ENCODE measurements at places on chromosomes 7 and 10.

DNA sequence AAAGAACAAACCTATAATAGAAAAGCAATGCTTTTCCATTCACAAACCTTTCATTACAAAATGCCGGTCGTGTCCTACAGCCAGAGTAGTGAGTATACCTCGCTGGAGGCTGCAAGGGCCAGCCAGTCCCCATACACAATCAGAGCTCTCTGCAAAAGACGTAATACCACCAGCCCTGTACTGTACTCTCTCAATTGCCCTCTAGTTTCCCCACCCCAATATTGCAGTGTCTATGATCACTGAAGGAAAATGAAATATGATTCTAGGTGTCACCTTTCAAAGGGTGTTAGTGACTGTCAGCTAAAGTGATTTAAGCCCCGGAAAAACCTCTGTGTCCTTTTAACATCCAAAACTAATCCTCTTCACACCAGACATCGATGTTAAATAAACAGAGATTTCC lies 24.8 kb downstream of the PLXNA4 start:
- DNase-seq: no peak

- DNase-seq: no peak
Observed at GRCh38 chr10:114095559-114096337, 52.1 kb downstream of the ADRB1 start.

- no peak for DNase-seq
Observed at GRCh38 chr7:24854866-24855265, 97.6 kb upstream of the GSDME start.

DNA sequence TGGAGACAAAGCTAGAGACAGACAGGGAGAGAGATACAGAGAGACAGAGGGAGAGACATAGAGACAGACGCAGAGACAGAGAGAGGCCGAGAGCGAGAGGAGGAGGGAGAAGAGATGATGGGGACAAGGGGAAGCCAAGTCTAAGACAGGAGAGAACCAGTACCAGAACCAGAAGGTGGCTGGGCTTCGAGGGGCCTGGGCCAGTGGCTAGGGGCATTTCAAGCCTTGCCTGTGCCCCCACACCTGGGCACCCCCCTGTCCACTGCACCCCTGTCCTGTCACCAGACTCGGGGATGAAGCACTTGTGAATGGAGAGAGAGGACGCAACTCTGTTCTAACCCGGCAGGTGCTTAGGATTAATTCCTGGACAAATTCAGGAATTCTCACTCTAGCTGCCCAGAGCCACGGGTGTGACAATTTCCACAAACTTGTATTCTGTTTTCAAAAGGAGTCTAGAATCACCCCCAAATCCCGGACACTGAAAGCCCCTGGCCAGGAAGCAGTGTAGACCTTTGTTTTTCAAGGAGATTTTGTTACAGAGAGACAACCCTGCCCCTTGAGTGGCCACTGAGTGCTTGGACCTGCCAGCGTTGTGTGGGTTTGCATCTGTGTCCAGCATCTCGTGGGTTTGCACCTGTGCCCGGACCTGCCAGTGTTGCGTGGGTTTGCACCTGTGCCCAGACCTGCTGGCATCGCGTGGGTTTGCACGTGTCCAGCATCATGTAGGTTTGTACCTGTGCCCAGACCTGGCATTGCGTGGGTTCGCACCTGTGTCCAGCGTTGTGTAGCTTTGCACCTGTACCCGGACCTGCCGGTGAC lies 157.3 kb downstream of the WDR37 start:
- DNase-seq: no peak

GRCh38 chr7:112970771-112971170 lies 115.9 kb downstream of the GPR85 start:
- DNase-seq: no peak

- no peak for DNase-seq
Observed at GRCh38 chr10:95525033-95525418, 36.1 kb downstream of the SORBS1 start.

DNA sequence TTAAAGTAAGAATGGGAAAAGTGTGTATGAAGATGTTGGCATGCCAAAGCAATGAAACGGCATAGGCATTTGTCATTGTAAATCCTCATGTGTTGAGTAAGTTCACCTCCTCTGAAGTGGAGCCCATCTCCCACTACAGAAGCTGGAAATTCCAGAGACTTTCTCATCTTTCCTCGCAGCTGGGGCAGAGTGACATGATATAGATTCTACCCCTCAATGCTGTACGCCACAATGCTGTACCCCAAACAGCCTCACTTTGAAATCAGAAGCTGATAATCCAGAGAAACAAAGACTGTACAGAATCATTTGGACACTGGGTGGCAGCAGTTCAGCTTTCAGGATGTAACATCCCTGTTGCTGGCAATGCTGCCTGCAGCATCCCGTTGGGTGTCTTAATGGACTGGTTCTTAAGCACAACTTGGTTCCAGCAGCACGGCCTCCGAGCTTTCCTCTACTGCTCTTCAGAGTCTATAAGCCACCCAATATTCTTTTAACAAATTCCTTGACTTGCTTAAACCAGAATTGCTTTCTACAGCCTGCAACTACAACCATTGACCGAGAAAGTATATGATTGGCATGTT lies 18.8 kb downstream of the ZC3HAV1L start:
- peak; percentile 39 for DNase-seq

DNA sequence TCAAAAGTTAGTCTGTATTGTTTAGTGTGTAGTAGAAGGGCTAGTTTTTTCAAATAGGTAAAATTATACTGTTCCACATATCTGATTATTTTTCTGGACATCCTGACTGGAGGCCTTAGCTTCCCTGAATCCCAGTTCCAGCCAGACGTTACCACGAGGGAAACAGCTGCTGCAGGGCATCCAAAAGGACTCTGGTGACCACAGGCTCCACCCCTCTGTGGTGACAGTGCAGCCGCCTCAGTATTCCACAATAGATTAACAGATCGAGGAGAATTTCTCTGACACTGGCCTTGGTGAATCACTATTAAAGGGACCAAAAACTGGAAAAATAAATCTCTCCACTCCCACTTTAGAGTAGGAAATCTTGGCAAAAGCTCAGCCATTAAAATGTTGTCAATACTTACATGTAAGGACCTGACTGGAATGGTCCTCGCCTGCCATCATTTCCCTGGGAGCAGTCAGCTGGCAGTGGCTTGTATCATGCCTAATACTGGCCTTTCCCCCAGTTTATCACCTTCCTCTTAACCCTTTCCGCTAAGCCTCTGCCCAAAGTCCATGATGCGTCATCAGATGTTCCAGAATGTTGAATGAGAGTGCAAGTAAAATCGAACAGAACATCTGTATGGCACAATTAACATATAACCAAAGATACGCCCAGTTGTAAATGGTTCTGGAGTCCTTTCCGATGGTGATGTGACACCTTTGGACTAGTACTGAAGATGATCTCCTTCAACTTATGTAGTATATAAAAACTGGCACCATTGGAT lies 31.6 kb downstream of the ENO4 start:
- no peak for DNase-seq

DNA sequence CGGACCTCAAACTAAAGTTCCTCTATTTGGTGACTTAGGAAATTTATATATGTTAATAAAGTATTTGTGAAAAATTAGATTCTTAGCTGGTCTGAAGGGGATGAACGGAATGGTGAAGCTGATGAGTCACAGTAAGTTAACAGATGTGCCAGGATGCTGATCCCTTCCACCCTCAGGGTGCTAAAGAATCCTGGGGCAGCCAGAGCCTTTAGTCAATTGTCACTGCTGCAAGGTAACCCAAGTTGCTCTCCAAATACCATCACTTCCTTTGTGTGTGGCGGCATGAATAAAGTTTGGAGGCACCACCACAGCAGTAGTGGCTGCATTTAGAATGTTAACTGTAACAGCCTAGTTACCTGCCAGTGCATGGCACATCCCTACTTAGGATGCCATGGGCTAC lies 222.6 kb upstream of the PPP1R3A start:
- DNase-seq: no peak

GRCh38 chr7:45921699-45922519 lies 837 bp upstream of the IGFBP3 start:
- DNase-seq: no peak

- peak; percentile 55 for DNase-seq
Observed at GRCh38 chr10:133276435-133277201, at the start of gene ADAM8. Gene ADAM8 (minus strand): TSS chr10:133276868. CDS start chr10:133276817, 51 bp downstream.

DNA sequence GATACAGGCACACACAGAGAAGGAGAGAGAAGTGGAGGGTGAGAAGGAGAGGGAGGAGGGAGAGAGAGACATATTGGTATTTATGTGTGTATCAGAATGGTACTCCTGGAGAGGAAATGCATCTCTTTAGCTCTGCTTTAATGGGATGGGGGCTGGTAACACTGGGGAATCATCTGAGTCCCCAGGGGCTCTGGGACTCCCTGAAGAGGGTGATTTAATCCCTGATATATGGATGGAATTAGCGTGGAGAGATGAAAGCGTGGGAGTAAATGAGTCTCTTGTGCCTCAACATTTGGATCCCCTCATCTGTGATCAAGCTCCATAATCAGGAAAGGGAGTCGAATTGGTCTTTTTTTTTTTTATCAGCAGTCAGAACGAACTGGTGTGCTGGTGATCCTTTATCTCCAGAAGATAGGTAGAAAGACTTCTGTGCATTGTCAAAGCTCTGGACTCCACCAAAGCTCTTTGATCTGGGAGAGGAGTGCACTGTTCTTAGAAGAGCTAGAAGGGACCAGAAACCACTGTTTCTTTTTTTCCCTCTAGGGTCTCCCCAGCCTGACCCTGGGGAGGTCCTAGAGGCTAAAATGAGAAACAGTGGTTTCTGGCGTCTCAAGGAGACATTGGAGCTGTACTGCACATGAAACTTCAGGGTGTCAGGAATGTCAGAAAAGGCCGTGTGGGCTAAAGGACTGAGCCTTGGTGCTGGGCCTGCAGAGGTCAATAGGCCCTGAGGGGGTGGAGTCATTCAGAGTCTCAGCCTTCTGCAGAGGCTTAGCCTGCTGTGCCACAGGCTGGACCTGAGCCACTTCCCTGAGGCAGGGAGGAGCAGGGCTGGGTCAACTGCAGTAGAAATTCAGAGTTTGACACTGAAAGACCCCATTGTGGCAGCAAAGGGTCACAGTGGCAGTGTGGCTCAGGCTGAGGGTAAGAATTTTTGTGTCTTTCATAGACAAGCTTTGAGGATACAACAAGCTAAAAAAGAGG lies 234.4 kb upstream of the SLC26A5 start:
- no peak for DNase-seq

GRCh38 chr7:29304756-29305155 lies 110.2 kb downstream of the CHN2 start:
- no peak for DNase-seq

- DNase-seq: no peak
Observed at GRCh38 chr7:92043637-92044036, 90.6 kb downstream of the CYP51A1 start.

DNA sequence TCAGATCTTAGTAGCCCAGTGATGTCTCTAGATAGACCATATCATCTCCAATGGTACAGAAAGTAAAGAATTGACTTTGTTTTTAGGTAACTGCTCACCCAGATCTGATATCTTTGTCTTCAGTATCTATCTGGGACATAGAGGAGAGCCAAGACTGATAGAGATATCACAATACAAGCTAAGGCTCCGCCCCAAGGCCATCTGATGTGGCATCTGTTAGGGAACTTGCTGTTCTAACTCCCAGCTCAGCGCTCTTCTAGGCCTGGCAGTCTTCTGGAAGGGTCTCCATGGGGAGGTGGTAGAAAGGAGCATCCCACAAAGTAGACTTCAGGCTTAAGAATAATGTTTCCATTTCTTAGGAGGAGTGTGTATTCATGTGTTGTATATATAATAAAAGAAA lies 88.4 kb upstream of the SAMD8 start:
- DNase-seq: no peak

DNA sequence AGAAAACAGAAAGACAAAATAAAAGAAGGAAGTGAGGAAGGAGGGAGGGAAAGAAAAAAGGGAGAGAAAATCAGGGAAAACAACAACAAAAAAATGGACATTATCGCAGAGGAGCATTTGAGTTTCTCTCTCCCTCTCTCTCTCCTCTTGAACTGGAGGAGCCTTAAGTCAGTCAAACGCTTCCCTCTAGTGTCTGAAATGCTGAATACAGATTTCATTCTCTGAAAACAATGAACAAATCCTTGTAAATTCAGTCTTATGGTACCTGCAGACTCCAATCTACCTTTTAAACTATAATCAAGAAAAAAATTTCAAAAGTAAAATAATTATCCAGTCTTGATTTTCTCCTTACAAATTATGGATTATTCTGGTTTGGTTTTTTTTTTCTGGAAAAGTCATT lies 89.2 kb upstream of the PFKP start:
- no peak for DNase-seq

DNA sequence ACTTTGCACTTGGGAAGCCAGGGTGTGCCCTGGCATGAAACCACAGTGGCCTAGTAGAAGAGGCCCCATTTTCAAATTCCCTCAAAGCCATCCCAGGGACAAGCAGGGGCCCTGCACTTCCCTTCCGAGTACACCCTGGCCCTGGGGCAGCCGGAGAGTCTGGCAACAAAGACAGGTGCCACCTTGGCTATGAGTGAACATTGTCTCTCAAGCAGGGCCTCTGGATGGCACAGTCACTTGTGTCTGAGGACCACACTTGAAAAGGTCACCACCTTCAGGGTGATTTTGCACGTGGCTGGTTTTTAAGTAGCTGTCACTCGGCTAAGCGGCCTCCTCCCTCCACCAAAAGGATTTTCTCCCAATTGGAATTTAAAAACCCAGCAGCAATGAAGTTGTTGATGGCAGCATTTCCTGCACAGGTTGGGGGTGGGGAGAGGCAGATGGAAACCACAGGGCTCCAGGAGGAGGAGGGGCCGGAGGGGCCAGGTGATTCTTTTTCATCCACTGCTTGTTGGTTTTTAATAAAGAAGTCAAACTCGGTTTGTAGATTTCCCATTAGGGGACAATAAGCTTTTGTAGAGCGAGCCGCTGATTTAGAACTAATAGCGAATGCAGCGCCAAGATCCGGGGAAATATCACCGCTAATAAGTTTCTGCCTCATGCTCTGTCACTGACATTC lies 33.9 kb downstream of the C10orf105 start:
- no peak for DNase-seq

DNA sequence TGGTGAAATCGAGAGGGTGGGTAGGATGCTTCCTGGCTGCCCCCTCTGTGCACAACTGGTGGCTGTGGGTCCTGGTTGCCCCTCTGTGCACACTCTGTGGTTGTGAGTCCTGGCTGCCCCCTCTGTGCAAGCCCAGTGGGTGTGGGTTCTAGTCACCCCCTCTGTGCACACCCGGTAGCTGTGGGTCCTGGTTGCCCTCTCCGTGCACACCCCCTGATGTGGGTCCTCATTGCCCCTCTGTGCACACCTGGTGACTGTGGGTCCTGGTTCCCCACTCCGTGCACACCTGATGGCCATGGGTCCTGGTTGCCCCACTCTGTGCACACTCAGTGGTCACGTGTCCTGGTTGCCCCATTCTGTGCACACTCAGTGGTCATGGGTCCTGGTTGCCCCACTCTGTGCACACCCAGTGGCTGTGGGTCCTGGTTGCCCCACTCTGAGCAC lies 20.3 kb upstream of the RET start:
- DNase-seq: no peak

GRCh38 chr10:3525832-3526449 lies 259.1 kb downstream of the KLF6 start:
- no peak for DNase-seq

- DNase-seq: no peak
Observed at GRCh38 chr10:69413221-69413865, 3.4 kb downstream of the TACR2 start.

Measured in stimulated activated CD4-positive, alpha-beta T cell treated with anti-CD3 and anti-CD28 coated beads, Interleukin-1b, Interleukin-23, amount 100 ng/mL, for 24 hours (primary cell).